ENCODE measurements at places on chromosomes 2 and 18. TPM values are rescaled to one million over a fixed set of nuclear protein-coding genes. Genes with fewer than 3 reads are reported as not detected.

The SULT1C4 gene
- 5.1 TPM for total RNA-seq

DNA sequence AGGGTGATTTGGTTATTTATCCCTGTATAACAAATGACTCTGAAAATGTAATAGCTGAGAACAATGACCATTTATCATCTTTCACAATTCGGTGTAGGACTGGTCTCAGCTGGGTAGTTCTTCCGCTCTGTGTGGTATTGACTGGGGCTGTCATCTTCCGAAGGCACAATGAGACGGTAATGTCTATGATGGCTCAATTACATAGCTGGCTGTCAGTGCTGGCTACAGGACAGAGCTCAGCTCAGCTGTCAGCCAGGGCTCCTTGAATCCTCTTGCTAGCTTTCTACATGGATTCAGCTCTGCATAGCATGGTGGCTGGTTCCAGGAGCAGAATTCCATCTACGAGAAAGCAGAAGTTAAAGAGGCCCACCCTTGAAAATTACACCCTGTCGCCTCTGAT, 483.8 kb downstream of the TDRD15 start:
- no peak for DNase-seq

- no peak for DNase-seq
These were observed 149.5 kb downstream of the ATP9B start for GRCh38 chr18:79218605-79219190.

DNA sequence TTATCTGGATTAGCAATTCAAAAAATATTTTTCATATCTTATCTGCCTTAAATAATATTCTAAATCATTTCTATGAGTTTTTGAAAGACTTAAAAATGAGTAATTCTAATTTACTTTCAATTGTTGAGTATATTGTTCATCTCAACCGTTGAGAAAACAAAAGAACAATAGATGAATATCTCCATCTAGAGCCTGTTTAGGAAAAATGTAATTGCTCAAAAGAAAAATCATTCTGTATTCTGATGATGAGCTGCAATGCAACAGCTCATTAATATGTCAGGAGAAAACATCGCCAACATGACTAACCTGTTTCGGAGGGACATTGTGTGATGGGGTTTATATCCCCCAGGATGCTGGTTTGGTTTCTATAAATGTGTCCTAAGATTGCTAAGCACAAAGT, 417.6 kb downstream of the SUCLG1 start:
- no peak for DNase-seq

All from Caco-2 (cell line).